ENCODE measurements at places on chromosomes 7 and 10.

DNA sequence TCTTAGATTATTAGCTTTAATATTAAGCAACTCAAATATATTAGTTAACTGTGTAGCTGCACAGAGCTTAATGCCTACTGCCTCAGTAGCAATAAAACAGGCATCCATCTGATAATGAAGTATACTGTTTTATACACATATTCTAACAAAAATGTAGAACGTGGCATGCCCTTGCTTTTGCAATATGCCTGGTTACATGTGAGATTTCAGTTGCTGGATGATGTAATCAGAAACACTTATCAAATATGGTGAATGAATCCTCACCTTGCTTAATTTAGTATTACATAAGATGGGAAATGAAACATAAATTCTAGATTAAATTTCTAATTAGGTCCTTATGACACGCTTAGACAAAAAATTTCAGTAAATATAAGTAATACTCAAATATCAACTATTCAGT lies 8.0 kb downstream of the DNAJC1 start:
- no peak for DNase-seq

- no peak for DNase-seq
Observed at GRCh38 chr10:77620731-77621130, 16.9 kb downstream of the KCNMA1 start.

- DNase-seq = no peak
Observed at GRCh38 chr10:124706462-124707143, 37.6 kb downstream of the FAM53B start.

DNA sequence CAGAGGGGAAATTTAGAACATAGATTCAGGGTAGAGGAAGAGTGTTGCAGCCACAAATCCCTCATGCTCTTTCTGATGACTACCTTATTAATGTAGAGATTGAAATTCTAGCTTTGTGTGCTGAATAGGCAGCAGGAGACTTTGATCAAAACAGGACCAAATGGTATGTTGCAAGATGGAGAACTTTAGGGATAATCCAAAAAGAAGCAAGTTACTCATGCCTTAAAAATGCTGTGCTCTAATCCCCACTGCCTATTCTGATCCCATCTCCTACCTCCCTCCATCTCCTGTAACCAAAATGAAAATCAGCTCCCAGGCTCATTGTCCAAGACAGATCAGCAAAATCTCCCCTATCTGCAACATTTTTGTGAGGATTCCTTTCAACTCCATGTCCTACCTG lies 31.3 kb downstream of the CH25H start:
- DNase-seq = no peak

GRCh38 chr10:22612318-22612717 lies 102.1 kb downstream of the PIP4K2A start:
- DNase-seq = no peak

DNA sequence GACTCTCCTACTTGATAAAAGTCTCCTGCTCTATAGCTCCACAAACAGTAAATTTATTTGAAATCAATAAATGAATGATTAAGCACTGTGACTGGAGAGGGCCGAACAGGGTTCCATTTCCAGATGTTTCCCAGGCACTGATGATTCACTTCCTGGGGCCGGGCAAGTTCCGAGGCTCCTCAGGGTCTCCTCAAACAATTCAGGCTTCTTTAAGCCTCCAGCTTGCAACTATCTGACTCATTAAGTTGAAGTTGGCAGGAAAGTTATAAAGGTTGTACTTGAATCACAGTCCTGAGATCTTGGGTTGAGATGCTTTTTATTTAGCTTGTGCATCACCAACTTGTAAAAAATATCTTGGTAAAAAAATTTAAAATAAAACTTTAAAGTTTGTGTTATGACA lies 612.9 kb downstream of the DNAJB6 start:
- DNase-seq = no peak

DNA sequence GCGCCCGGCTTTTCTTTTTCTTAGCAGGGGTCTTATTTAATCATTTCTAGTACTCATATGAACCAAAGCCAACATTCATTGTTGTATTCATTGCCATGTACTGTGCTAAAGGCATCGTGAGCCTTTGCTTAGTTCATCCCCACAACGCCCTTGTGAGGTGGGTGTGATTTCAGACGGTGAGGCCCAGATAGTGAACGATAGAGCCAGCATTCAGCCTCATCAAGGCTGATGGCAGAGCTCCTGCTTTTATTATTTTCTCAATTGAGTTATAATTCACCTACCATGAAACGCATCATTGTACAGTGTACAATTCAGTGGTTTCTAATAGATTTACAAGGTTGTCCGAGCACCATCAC lies 50.1 kb downstream of the HK1 start:
- DNase-seq = no peak

GRCh38 chr7:70426249-70426880 lies 705.6 kb upstream of the GALNT17 start:
- DNase-seq = no peak

DNA sequence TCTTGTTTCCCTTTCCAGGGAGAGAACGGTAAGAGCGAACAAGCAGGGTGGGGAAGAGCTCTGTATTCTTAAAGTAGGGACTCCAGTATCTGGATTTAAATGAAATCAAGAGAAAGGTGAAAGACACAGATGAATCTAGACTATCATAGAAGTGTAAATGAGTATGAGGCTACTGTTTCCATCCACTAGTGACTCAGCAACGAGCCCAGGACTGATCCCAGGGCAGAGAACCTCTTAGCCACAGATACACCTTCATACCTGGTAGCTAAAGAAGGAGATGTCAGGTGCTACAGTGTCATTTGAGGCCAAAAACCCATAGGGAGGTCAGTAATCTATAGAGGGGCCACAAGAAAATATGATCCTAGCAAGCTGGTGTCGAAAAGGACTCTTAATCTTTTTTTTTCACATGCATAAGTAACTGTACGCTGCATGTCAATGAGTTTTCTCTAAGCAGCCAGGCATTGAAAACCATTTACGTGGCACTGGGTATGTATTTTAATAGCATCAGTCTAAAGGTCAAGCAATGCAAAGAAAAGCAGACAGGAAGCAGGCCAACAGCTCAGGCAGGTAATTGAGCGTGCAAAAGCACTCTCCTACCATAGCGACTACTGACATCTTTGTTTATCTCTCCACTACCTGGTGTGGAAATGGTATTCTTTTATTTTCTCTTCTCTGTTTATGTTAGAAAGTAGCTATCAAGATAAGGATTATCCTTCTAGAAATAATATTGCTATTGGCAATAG lies 91.5 kb upstream of the EGR2 start:
- DNase-seq = no peak

- DNase-seq = no peak
Observed at GRCh38 chr10:78623578-78624215, 445.1 kb upstream of the ZMIZ1 start.

GRCh38 chr10:28922127-28922526 lies 244.8 kb downstream of the BAMBI start:
- DNase-seq = no peak

DNA sequence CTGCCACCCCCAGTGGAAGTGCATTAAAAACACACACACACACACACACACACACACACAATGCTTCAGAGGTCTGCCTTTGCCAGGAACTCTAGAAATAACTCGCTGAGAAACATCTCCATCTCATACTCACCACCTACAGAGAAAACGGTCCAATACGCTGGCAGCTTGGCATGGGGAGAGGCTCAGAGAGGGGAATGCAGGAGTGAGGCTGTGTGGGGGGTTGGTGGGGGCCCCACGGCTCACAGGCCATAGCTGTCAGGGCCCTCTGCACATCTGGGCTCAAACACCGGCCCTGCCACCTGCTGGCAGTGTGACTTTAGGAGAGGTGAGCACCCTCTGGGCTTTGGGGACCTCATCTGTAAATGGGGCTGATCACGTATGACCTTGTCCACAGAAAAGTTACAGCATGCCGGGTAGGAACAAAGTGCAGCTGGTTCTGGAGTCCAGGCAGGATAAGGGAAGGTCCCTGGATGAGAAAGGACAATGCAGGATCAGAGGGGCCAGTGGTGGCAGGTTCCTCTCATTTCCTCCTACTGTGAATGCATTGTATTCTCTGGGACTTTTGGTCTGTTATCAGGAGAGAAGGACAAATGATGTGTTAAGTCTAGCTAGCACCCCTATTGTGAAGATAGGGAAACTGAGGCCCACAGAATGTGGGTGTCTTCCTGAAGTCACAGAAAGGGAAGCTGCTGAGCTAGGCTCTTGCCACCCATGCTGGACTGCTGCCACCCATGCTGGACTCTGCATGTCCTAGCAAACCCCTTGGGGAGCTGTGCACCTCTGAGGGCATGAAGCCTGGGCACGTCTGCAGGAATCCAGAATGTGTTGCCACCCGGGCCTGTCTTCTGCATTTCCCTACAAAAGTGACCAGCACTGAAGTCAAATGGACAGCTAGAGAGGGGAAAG lies 404.6 kb downstream of the RPS24 start:
- no peak for DNase-seq

- no peak for DNase-seq
Observed at GRCh38 chr10:6232225-6232807, 29.6 kb downstream of the PFKFB3 start.

- DNase-seq = no peak
Observed at GRCh38 chr7:150313870-150314269, 9.3 kb upstream of the LRRC61 start.

GRCh38 chr10:60424971-60425370 lies 35.3 kb upstream of the ANK3 start:
- no peak for DNase-seq

DNA sequence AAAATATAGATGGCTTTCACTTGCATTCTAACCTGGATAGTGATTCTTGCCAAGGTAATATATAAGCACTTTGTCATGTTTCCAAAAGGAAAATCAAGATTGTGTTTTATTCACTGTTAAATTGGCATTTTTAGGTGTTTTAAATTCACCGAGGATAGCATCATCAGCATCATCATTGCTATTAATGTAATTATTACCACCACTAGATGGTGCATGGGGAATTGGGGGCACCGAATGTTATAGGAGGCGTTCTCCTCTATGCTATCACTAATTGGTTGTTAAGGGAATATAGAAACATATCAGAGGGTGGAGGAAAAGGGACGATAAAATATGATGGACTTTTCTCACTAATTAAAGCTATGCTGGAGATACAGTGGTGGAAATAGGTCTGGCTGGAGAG lies 95.5 kb downstream of the CELF2 start:
- no peak for DNase-seq

GRCh38 chr10:130432850-130433249 lies 296.7 kb downstream of the GLRX3 start:
- no peak for DNase-seq

- DNase-seq = no peak
Observed at GRCh38 chr10:90969947-90970673, 49.2 kb upstream of the ANKRD1 start.

- no peak for DNase-seq
Observed at GRCh38 chr7:13633857-13634256, 355.6 kb downstream of the ETV1 start.

GRCh38 chr10:104666106-104666505 lies 25.0 kb downstream of the SORCS3 start:
- DNase-seq = no peak

- no peak for DNase-seq
Observed at GRCh38 chr10:99429517-99430095, 818 bp downstream of the GOT1 start.

GRCh38 chr10:58412502-58412961 lies 27.3 kb downstream of the TFAM start:
- DNase-seq = no peak

GRCh38 chr7:94276795-94277194 lies 117.9 kb upstream of the COL1A2 start:
- DNase-seq = no peak

GRCh38 chr7:134365341-134366054 lies 48.8 kb upstream of the SLC35B4 start:
- DNase-seq = no peak
